Cardiac muscle cell (in vitro differentiated cells and primary cell): ENCODE measurements at places on chromosomes 2 and 18.
A peak's percentile ranks its signal among the peaks of the same experiment; 100 is the strongest.

- DNase-seq, result no peak
Observed at GRCh38 chr2:12091201-12091806, 344.9 kb downstream of the LPIN1 start.

DNA sequence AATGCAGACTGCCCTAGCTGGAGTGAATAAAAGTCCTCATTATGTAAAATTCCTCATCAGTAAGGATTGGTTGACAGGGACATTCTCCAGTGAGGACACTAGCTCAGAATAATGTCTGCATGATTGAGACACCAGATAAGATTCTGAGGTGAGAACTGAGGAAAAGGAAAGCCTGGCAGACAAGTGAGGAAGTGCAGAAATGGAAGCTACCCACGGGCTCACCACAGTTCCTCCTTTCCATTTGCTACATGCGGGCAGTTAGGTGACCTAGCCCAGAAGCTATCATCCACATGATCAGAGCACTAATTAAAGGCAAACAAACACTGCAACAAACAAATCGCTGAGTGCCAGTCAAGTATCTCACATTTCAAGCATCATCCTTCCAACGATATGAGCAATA is 27.7 kb downstream of the NETO1 start:
- DNase-seq, result no peak

DNA sequence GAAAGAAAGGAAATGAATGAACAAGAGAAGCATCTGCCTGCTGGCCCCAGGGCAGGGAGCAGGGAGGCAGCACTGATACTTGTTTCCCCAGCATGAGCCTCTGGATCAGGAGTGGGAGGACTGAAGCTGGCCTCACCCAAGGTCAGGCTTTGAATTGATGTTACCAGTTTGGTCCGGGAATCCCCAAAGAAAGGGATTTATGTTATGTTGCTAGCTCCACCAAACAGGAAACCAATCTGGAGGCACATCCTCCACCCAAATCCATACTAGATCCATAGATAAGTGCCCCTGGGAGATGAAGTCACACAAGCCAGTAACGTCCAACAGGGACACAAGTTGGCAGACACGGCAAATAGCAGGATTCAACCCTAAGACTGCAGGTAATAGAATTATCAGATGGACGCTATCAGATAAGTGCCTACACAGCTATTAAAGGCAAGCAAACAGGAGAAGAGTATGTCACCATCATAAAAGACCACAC is 85.9 kb downstream of the MTCL1 start:
- DNase-seq, result no peak

- no peak for DNase-seq
Observed at GRCh38 chr2:128505150-128505490, 186.5 kb upstream of the HS6ST1 start.

DNA sequence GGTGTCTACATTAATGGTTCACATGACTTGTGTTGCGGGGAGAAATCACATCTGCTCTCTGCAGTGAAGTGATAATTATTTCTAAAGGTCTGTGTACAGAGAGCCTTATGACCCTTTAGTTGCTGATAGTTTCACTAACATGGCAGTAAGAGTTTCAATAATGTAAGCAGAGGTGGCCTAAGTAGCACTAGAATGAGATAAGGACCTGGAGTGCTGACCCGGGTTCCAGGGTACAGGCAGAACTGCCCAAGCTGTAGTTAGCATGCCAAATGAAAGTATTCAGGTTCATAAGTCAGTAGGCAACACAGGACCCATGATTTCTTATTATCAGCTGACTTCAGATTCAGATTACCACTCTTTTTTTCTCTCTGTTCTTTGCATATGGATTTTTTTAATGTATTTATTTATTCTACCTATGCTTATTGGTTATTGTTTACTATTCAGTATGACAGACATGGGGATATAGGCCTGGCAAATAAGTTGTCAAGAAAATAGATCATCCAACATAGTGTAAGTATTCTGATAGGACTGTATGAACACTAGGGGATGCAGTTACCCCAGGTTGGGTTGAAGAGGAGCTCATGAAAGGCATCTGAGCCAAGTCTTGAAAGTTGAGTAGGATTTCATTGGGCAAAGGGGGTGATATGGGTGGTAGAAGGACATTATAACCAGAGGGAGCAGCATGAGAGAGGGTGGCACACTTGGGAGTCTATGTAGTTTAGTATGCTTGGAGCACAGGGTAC is 105.2 kb downstream of the CCDC85A start:
- no peak for DNase-seq

DNA sequence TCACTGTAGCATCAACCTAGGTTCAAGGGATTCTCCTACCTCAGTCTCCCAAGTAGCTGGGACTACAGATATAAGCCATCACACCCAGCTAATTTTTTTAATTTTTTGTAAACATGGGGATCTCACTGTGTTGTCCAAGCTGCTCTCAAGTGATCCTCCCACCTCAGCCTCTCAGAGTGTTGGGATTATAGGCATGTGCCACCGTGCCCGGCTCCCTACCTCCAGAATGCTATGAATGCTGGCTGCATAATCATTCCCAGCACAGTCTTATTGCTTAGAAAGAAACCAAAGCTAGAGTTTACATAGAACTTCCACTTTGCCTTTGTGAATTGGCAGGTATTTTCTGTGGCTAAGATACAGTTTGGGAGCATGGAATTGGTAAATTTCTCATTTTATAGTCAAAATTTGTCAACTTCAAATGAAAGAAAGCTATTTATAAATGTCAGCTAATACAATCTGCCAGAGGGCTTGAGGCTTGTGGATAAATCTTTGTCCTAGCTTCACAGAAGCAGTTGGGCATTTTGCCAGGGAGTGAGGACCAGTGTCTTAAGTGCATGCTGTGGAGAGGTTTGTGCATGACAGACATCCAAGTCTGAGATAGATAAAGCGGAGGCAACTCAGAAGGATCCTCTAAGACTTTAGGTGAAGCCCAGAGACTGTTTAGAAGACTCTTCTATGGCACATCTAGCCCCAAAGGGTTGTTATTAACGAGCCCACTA is 175.4 kb downstream of the ANTXR1 start:
- DNase-seq, result peak; percentile 66

DNA sequence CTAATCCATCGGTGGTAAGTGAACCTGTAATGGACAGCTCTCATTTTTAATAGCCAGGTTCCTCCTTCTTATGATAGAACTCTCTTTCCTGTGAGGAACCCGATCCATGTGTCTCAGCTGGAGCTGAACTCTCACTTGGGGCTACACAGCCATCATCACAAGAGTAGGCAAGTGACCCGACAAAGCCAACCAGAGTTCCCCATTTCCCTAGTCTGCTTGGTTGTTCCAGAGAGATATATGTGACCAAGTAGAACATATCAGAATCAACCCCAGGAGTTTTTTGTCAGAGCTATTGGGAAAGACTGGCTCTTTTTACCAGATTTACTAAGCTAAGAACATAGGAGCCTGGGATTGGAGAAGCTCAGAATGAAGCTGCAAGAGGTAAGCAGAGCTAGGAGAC is 14.6 kb upstream of the HNRNPLL start:
- DNase-seq, result no peak

GRCh38 chr2:164457271-164457670 is 164.0 kb downstream of the GRB14 start:
- DNase-seq, result no peak

- DNase-seq, result no peak
Observed at GRCh38 chr2:237682856-237683670, 55.7 kb downstream of the LRRFIP1 start.

GRCh38 chr18:57974585-57975265 is 69.3 kb upstream of the NEDD4L start:
- no peak for DNase-seq

DNA sequence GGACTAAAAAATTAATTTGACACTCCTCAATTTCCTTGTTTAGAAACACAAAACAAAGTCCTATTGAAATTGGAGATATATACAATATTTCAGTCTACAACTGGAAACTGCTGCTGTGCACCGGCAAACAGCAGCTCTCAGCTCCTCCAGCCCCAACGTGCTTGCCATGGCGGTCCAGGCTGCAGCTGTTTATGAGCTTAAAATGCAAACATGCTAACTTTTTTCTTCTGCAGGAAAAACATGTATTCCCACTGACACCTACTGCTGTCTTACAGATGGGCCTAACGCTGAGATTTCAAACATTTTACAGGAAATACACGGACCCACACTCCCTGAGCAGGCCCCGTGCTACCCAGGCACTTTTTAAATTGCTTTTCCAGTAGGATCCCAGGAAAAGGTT is 195.5 kb downstream of the BCL11A start:
- no peak for DNase-seq

DNA sequence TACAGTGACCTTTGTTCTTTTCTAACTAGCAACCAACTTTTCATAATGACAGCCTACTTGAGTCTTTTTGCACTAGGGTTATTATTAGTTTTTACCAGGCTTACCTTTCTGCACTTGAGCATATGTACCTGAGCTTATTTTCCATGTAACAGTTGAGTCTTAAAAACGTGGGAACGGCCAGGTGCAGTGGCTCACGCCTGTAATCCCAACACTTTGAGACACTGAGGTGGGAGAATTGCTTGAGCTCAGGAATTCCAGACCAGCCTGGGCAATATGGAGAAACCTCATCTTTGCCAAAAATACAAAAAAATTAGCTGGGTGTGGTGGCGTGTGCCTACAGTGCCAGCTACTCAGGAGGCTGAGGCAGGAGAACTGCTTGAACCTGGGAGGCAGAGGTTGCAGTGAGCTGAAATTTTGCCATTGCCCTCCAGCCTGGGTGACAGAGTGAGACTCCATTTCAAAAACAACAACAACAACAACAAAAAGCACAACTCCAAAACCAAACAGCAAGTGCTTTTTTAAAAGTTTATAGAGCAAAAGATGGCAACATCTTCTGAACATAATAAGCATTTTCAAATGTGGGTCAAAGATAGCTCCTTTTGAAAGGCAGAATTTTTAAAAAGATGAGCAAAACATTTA is 57.1 kb upstream of the CD28 start:
- DNase-seq, result no peak

- peak; percentile 67 for DNase-seq
Observed at GRCh38 chr2:120729406-120730399, 6.0 kb upstream of the GLI2 start.

GRCh38 chr2:241047253-241048010 is 49.0 kb downstream of the SNED1 start:
- DNase-seq, result no peak

GRCh38 chr2:240205348-240205747 is 64.9 kb upstream of the OTOS start:
- no peak for DNase-seq

- DNase-seq, result no peak
Observed at GRCh38 chr2:100529900-100530299, 32.9 kb upstream of the PDCL3 start.

- no peak for DNase-seq
Observed at GRCh38 chr18:45104049-45104395, 423.3 kb downstream of the SETBP1 start.

- DNase-seq, result no peak
Observed at GRCh38 chr2:46257476-46257875, 39.7 kb upstream of the EPAS1 start.

DNA sequence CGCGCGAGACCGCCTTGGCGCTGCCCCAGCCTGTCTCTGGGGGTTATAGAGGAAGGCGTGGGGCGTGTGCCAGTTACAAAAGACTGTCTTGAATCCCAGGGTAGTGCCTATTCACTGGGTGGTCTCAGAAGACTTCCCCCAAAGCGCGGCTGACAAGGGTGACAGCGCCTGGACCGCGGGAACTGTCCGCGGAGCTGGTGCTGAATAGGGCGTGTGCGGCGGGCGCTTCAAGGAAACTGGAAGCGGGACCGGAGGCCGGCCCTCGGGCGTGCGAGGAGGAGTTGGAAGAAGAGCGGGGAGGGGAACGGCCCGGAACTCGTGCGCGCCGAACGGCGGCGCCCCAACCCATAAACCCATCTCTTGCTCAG is 2.3 kb downstream of the EGR4 start:
- peak; percentile 66 for DNase-seq

GRCh38 chr2:118124288-118124891 is 36.1 kb downstream of the INSIG2 start:
- DNase-seq, result no peak
